ENCODE measurements at places on chromosomes 7 and 10.

- no peak for DNase-seq
These were observed 505.8 kb downstream of the GPAM start for GRCh38 chr10:111677759-111678158.

DNA sequence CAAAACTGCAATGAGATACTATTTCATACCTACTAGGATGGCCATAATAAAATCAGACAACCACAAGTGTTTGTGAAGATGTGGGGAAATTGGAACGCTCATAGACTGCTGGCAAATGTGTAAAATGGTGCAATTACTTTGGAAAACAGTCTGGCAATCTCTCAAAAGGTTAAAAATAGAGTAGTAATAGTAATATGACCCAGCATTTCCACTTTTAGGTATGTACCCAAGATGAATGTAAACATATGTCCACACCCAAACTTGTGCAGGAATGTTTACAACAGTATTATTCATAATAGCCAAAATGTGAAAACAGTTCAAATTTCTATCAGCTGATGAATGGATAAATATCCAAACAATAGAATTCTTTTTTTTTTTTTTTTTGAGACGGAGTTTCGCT, 731.6 kb upstream of the ANKRD30A start:
- DNase-seq, result no peak

DNA sequence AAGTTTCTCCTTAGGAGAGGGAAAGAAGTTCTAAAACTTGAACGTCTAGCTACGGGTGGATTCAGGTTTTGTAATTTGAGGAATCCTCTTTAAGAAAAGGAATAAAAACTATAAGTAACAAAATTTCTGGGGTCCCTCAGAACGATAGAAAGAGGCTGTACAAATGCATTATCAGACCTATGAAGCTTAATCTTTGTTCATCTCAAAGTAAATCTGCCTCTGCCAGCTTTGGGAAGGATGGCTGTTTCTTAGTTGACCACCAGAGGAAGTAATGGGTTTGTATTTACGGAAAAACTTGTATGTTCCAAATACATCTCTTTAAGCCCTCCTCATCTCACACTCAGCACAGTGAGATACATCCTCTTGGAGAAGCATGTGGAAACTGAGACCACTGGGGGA, 864 bp downstream of the PSTK start:
- no peak for DNase-seq

- DNase-seq, result no peak
These were observed 32.7 kb upstream of the MACC1 start for GRCh38 chr7:20249920-20250319.

DNA sequence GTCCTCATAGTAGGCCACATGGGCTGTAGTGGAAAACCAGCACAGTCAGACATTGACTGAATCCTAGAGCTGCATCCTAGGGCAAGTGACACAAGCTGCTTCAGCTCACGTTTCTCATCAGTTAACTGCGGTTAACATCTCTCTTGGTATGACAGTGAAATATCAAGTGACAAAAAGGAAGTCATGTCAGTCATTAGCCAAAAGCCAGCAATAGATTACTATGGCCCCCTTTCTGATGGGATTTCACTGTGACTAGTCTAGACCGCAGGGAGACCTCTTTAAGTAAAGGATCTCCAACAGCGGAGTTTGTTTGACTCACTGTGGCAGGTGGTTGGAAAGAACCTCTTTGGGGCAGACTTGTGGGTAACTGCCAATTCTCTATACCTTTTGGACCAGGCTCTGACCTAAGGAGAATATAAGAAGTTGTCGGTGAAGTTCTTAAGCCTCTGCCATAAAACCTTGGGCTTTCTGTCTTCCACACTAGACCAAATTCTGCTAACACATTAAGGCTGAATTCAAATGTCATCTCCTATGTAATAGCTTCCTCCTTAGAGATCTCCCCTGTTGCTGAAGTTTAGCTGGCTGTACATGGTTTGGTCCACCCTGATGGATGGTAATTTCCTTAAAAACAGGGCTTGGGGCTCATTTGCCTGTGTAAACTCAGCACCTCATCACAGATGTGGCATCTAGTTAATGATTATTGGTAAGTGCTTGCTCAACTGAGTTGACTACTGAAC, 115.3 kb downstream of the SGMS1 start:
- no peak for DNase-seq

DNA sequence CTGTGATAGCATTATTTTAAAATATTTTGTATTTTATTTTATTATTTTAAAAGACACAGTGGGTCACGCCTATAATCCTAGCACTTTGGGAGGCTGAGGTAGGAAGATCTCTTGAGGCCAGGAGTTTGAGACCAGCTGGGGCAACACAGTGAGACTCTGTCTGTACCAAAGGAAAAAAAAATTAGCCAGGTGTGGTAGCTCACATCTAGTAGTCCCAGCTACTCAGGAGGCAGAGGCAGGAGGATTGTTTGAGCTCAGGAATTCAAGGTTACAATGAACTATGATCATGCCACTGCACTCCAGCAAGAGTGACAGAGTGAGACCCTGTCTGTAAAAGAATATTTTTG, 37.1 kb downstream of the FBXL13 start:
- no peak for DNase-seq

Data from stimulated activated CD8-positive, alpha-beta memory T cell treated with anti-CD3 and anti-CD28 coated beads, Interleukin-7, amount 100 ng/mL, for 48 hours (primary cell).